ENCODE measurements at places on chromosomes 7 and 10. TPM values are rescaled to one million over a fixed set of nuclear protein-coding genes. Genes with fewer than 3 reads are reported as not detected.
A peak's percentile ranks its signal among the peaks of the same experiment; 100 is the strongest.

GRCh38 chr7:80362010-80362618, 149.8 kb downstream of the GNAT3 start:
- H3K4me3 ChIP-seq = no peak overlapping the region
- no peaks in the 10 kb centered on the region for H3K4me1 ChIP-seq
- no peaks in the 10 kb centered on the region for H3K27me3 ChIP-seq
- H3K27ac ChIP-seq = no peak overlapping the region

GRCh38 chr10:10946081-10946480, 71.6 kb upstream of the CELF2 start:
- H3K4me1 ChIP-seq = no peaks in the 10 kb centered on the region
- H3K27ac ChIP-seq = no peak overlapping the region
- peak overlapping the region; percentile 40 for H3K4me3 ChIP-seq
- no peaks in the 10 kb centered on the region for H3K36me3 ChIP-seq
- no peaks in the 10 kb centered on the region for H3K27me3 ChIP-seq

DNA sequence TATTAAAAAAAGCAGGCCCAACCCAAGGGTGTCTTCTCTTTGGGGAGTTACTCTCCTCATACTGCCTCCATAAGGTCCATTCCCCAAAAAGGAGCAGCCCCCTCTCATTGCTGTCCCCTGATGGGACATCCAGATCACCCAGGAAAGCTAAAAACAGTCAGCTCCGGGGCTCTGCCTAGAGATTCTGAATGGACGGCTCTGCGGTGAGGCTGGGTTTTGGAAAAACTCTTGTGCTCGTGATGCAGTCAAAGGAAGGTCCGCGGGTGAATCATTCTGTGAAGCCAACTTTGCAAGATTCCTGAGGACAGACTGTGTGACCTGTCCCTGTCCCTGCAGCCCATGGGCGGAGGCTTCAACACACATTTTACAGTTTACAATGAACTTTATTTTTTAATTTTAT, 351.5 kb downstream of the TYW1 start:
- no peaks in the 10 kb centered on the region for H3K4me1 ChIP-seq
- H3K36me3 ChIP-seq = no peaks in the 10 kb centered on the region
- no peak overlapping the region for H3K4me3 ChIP-seq
- no peaks in the 10 kb centered on the region for H3K27me3 ChIP-seq
- no peak overlapping the region for H3K27ac ChIP-seq
- DNase-seq = peak; percentile 28

GRCh38 chr7:152590481-152590880, 85.5 kb downstream of the XRCC2 start:
- no peaks in the 10 kb centered on the region for H3K36me3 ChIP-seq
- DNase-seq = no peak
- H3K27ac ChIP-seq = no peak overlapping the region
- no peak overlapping the region for H3K4me3 ChIP-seq
- no peaks in the 10 kb centered on the region for H3K4me1 ChIP-seq

DNA sequence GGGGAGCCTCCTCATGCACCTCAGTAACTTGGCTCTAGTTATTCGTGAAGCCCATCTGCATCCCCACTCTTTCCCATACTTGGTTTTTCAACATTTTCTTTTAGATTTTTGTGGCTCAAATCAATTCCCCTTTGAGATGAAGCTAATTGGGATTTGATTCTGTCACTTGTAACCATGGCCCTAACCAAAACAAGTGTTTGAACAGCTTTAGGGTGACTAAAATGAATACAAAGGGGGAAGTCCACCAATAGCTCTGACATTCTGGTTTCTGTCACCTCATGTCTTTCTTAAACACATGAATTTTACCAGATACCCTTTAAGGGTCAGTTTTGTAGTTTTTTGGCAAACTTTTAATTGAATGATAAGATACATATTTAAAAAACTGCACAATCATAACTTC, 87.0 kb downstream of the PCGF5 start:
- no peak overlapping the region for H3K4me3 ChIP-seq
- DNase-seq = no peak
- peaks cover 51% of the 10 kb centered on the region for H3K27me3 ChIP-seq
- no peaks in the 10 kb centered on the region for H3K36me3 ChIP-seq
- no peak overlapping the region for H3K27ac ChIP-seq

DNA sequence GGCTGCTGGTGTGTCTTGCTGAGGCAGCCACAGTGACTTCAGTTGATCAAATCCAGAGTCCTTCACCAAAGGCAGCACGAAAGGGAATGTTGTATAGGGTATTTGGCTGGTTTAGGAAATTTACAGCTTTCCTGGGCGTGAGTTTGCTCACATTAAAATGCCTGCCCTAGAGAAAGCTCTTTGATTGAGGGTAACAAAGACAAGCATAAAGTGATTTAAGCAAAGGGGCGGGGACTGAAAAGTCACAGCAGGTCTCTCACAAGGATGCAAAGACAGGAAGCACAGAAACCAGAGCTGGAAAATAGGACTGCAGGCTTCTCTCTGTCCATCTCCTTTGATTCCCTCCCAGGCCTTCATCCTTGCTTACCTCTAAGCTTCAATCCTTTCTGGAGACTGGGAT, 139.2 kb downstream of the ELMO1 start:
- no peak for DNase-seq
- H3K36me3 ChIP-seq = peaks cover 91% of the 10 kb centered on the region
- no peak overlapping the region for H3K4me3 ChIP-seq
- no peaks in the 10 kb centered on the region for H3K4me1 ChIP-seq
- H3K27me3 ChIP-seq = no peaks in the 10 kb centered on the region
- H3K27ac ChIP-seq = no peak overlapping the region

GRCh38 chr10:126155528-126155927, 232.7 kb downstream of the ADAM12 start:
- no peak overlapping the region for H3K4me3 ChIP-seq
- H3K27me3 ChIP-seq = peaks cover 29% of the 10 kb centered on the region
- H3K4me1 ChIP-seq = peaks cover 12% of the 10 kb centered on the region

DNA sequence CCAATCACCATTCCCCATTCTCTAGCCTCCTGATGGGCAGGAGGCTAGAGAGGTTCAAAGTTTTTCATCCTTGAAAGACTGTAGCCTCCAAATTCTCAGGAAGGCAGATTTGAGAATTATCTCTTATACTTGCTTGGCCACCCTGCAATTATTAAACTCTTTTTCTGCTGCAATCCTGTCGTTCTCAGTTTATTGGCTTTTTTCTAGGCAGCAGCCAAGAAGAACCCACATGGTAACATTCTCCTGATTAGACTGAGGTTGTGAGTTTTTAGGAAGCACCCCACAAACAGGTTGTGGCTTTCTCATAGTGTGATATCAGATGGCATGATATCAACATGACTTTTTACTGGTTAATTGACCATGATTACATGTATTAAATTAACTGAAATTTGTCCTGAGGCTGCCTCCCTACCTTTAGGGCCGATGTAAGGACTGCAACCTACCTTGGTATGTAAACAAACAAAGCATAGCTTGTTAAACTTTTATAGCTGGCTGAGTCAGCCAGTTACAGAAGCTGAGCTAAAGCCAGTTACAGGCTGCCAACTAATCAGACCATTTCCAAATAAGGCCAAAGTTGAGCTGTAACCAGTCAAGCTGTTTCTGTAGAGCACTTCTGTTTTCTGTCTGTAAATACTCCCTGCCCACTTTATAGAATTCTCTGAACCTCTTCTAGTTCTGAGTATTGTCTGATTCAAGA, 3.2 kb upstream of the ZNF248 start:
- no peak overlapping the region for H3K27ac ChIP-seq
- H3K36me3 ChIP-seq = no peaks in the 10 kb centered on the region
- H3K27me3 ChIP-seq = no peaks in the 10 kb centered on the region
- no peak for DNase-seq

- no peaks in the 10 kb centered on the region for H3K4me1 ChIP-seq
- no peak overlapping the region for H3K4me3 ChIP-seq
- H3K36me3 ChIP-seq = no peaks in the 10 kb centered on the region
- no peaks in the 10 kb centered on the region for H3K27me3 ChIP-seq
Observed at GRCh38 chr7:45564485-45564884, 9.7 kb upstream of the ADCY1 start.

The ANKRD30A gene
- total RNA-seq = not detected
